ENCODE measurements at places on chromosomes 5 and 9.

- no peak for DNase-seq
Measured at GRCh38 chr5:136992796-136993489, 506.2 kb downstream of the SPOCK1 start.

GRCh38 chr5:6287176-6287575 lies 91.2 kb downstream of the MED10 start:
- DNase-seq, result no peak

DNA sequence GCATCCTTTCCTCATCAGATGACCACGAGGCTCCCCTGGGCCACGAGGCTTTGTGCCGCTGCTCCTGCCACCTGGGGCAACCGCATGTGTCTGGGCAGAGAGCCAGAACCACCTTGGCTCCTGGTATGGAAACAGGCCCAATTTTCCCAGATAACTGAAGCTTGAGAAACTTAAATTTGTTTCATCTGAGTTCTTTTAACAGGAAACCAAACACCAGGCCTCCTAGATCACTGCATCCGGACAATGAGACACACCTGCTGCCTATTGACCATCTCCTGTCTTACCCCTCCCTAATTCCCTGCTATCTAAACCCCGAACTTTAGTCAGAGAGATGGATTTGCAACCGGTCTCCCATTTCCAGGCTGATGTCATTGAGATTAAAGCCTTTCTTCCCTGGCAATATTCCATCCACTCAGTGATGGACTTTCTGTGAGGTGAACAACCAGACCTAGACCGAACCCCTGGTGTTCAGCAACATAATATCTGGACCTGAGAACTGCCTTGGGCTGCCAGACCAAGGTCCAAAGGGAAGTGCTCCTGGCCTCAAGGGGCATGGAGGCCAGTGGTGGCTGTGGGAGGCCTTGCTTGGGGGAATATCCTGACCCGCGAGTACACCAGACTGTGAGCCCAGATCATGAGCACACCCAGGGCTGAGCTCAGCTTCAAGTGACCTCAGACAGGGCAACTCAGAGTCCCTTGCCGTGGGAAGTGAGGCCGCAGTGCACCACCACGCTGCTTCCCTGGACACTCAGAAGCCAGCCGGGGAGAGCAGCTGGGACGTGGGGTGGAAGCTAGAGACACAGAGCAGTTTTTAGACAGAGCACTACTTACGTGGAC lies 199.7 kb downstream of the HSPA4 start:
- peak; percentile 23 for DNase-seq

- no peak for DNase-seq
Measured at GRCh38 chr5:127536687-127537086, 19.2 kb downstream of the PRRC1 start.

- DNase-seq, result no peak
Measured at GRCh38 chr5:15943487-15943886, 236.1 kb downstream of the MARCHF11 start.

- no peak for DNase-seq
Measured at GRCh38 chr9:93673839-93674334, 97.5 kb downstream of the PHF2 start.

GRCh38 chr5:39302472-39302871 lies 61.8 kb downstream of the C9 start:
- DNase-seq, result no peak

GRCh38 chr9:116020801-116021200 lies 132.8 kb upstream of the PAPPA start:
- DNase-seq, result no peak

DNA sequence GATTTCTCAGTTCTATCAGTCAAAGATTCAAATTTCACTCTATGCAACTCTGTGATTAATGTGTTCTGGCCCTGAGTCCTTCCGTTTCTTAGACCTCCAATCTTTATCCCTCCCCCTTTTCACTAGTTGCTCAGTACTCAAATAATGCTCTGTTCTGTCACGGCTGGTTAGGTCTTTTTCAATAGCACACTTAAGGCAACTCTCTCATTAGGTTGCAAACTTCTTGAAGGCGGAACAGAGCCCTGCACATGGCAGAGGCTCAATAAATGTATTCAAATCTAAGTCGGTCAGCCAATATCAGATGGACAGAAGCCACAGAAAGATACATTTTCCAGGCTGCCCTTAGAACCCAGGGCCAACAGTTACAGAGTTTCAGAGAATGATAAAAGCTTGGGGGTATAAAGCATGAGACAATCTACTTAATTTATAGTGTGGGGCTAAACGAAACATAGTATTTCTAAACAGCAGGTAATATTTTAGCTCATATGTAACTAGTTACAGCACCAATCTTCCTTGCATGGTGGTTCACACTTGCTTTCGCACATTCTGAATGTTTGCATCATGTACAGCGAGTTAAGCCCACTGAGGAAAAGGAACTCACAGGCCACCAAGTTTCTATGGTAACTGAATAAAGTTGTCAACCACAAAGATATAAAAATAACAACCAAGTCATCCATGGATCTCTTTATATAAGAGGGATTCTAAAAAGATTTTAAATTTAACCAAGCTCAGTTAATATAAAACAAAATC lies 67.1 kb upstream of the GOLPH3 start:
- peak; percentile 44 for DNase-seq

- DNase-seq, result no peak
Measured at GRCh38 chr5:58025809-58026208, 434.1 kb downstream of the PLK2 start.

DNA sequence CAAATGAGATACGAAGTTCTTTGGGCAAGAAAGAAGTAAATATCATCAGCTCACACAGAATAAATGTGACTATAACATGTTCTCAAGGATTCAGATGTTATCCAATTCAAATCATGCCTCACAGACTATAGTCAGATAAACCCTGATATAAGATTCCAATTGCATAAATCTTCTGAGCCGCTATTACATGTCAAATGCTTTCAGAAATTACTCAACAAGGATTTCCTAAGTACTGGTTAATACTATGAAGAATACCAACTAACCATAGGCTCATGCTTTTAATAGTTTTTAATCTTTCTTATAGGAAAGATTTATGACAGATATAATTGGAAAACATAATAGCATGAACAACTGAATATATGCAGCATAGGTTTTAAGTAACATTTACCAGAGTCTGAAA lies 73.6 kb downstream of the BAAT start:
- no peak for DNase-seq

- DNase-seq, result no peak
Measured at GRCh38 chr5:78843436-78843835, 141.7 kb downstream of the ARSB start.

DNA sequence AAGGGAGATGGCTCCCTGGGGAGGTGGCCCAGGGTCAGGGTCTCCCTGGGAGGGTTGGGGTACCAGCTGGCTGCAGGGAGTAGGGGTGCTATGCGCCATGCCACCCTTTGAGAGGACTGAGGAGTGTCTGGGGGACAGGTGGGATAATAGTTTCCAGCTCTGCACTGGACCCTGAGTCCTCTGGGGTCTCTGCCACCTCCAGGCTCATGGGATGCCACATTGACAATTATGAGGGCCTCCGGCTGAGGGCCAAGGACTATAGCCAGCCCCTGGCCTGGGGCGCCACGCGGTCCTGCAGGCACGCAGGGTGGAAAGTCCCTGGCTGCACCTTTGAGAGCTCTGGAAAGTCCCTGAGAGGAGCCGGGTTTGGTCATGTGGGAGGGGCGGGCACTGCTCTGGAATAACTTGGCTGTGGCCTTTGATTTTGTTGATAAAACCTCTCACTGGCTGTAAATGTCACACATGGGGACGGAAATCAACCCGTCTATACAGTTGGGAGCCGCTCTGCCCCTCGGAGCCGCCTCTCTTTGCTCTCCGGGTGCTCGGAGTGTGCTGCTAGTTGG lies 16.0 kb downstream of the TRAF2 start:
- DNase-seq, result no peak

GRCh38 chr5:173693670-173694069 lies 77.2 kb upstream of the BOD1 start:
- DNase-seq, result no peak

- no peak for DNase-seq
Measured at GRCh38 chr9:91199739-91200497, 161.8 kb downstream of the AUH start.

GRCh38 chr9:102135768-102136167 lies 397.3 kb upstream of the GRIN3A start:
- DNase-seq, result no peak

DNA sequence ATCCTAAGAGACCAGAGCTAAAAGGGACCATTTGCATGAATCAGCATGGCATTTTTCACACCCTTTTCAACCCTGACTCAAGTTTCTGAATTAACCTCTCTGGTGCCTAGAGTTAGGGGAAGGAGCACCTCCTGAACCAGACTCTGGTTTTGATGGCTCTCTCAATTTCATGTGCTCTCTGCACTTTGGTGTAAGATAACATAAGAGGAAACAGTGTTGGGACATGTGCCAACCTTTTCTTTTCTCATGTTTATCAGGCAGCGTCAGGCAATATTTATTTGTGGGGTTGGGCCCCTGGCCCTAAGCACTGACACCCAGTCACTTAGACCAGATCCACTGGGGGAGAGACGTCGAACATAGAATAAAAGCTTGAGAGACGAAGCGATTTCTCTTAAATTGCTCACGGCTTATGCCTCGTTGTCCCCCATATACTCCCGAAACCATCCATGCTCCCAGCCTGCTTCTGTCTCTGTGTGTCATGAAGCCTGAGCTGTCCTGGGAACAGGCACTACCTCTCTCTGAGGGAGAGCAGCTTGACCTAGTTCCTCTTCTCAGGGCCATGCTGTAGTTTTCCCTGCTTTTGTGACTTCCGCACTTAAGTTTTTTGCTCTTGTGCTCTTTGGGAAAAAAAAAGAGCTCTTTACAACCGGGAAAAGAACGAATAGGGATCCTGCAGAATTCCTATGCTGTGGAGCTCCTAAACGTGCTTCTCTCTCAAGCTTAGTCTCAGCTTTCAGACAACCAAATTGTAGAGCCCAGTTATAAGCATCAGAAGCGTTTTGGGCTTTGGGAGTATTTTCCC lies 195.7 kb downstream of the NR3C1 start:
- DNase-seq, result no peak

DNA sequence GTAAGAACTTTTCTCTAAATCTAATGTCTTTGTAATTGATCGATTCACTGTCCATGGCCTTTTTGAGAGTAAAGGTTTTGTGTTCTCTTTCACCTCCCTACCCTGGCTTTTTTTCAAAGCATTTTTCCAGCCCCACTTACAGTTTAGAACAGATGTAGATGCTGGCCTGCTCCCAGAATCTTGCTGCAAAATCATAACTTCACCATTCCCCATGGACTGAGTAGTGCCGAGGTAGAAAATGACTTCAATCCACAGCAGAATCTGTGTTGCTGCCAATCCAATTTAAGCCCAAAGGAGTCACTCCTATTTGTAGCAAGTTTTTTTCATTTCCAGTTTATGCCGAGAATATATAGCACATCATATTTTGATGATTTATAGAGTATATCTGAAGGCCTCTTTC lies 46.5 kb upstream of the CEMIP2 start:
- DNase-seq, result no peak

GRCh38 chr5:115847290-115847689 lies 5.6 kb downstream of the AP3S1 start:
- DNase-seq, result no peak

DNA sequence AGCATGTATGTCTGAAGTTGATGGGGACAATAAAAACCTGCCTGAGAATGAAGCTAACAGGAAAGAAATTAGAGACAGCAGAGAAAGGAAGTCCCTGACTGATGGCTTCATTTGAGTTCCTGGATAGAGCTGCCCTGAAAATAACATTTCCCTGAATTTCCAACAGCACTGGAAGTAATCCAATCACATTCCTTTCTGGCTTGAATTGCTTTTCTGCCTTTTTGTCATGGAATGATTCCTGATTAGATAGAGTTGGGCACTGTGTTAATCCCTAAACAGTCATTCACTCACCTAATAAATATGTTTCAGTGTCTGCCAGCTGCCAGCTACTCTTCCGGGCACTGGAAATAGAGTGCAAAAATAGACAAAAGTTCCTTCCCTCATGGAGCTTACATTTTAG lies 30.0 kb upstream of the SH3RF2 start:
- DNase-seq, result no peak

DNA sequence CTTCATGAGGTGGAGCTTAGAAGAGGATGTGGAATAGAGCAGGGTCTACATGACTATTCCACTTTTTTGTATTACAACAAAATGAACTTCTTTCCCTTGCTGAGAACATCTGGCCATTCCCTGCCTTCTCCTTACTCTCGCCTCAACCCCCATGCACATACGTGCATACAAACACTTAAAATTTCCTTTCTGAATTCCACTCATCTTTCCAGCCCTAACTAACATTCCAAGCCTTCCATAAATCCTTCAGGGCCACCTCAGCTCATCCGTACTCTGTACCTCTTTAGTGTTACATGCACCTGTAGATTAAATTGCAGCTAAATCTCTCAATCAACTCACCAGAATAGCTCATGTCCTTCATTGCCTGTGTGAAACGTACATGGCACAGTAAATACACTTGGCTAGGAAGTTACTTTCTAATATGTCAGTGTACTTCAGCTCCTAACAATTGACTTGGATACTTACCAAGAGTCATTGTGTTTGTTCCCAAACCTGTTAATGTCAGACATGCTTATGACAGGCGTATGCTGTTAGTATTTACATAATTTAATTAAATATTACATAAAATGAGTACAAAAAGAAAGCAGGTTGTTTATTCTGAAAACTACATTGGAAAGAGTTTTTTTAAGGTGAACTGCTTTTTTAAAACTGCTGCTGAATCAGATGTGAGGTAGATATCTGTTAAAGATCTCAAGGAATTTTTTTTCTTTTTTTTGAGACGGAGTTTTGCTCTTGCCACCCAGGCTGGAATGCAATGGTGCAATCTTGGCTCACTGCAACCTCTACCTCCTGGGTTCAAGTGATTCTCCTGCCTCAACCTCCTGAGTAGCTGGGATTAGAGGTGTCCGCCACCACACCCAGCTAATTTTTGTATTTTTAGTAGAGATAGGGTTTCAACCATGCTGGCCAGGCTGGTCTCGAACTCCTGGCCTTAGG lies 55.7 kb downstream of the GLIS3 start:
- no peak for DNase-seq

DNA sequence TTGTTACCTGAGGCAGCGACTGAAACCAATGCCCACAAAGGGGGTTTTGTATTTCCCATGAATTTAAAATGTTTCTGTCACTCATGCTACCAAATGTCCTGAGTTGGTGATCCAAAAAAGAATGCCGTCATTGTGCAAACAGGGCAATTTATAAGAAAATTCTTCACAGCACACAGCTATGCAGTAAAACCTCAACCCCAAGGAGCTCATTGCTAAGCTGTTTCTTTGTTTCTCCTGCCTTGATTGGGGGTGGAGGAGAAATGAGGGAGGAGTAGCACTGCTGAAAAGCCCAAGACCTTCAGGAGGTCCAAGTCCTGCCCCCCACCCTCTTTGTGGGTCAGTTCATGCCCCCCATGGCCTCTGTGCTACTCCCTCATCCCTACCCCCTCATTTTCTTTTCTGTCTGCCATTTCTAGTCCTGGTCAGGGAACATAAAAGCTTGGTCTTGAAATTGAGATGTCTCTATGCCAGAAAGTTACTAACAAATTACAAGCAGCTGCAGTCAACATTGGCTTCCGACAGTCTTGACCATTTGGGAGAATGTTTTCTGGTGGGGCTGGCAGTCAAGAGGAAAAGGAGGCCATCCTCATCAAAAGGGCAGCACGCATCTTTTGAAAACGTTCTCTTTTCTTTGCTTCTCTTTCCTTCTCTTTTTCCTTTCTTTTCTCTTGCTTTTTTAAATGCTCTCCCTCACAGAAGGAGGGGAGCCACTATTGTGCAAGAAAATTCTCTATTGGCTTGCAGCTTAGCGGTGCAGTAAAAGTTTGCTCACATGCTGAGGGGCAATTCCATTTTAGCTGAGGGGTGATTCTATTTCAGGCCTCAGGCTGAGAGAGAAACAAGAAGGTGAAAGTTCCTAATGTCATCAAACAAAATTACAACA lies 133.3 kb downstream of the GCNT1 start:
- no peak for DNase-seq

GRCh38 chr9:2593744-2594143 lies 27.8 kb upstream of the VLDLR start:
- no peak for DNase-seq

GRCh38 chr9:343773-344172 lies 129.1 kb downstream of the DOCK8 start:
- DNase-seq, result no peak

All from DMS79 treated with DMSO at 0.1 percent for 48 hours (cell line).